Esophagus squamous epithelium (tissue), 5 donors: ENCODE measurements at places on chromosomes 5 and 9. TPM values are rescaled to one million over a fixed set of nuclear protein-coding genes. Genes with fewer than 3 reads are reported as not detected.

GRCh38 chr5:31754358-31754704, 115.4 kb downstream of the PDZD2 start:
- no peak overlapping the region for H3K27ac ChIP-seq
- H3K36me3 ChIP-seq, result no peaks in the 10 kb centered on the region
- H3K27me3 ChIP-seq, result no peaks in the 10 kb centered on the region
- peaks cover 13% of the 10 kb centered on the region for H3K4me1 ChIP-seq
- no peak overlapping the region for H3K4me3 ChIP-seq

DNA sequence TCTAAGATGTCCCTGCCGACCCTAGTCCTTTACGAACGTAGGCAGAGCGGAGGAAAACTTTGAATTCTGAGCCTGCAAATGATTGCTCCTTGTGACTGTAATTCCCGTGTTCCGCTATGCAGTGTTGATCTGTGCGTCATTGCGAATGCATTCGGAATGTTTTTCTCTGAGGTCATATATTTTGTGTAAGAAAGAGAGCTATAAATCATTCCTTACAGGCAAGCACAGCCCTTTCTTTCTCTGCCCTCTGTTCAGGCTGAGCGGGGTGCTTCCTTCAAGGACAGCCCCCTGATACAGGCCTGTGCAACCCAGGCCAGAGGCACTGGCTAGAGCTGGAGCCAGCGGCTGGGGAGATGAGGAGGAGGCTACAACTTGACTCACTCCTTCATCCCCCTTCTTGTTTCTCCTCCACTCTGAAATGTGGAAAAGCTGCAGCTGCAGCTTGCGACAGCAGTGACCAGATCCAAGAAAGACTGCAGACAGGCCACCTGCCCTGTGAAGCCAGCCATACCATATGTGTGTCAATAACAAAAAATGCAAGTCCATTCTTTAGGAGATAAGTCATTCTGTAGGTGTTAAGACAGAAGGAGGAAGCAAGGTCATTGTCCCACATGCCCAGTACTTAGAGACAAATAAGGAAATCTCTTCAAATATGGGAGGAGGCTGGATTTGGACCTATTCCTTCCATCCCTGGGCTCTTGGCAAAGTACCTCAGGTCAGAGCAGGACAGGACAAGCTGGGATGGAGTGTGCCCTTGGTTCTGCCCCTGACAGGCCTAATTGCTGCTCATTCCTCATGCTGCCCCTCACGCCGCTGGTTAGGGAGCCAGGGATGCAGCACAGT, 345.7 kb upstream of the WWC1 start:
- no peak overlapping the region for H3K4me3 ChIP-seq
- H3K36me3 ChIP-seq, result no peaks in the 10 kb centered on the region
- peak overlapping the region; percentile 9 for H3K27ac ChIP-seq
- no peaks in the 10 kb centered on the region for H3K27me3 ChIP-seq
- H3K4me1 ChIP-seq, result peaks cover 18% of the 10 kb centered on the region

- no peak overlapping the region for H3K4me3 ChIP-seq
- H3K36me3 ChIP-seq, result no peaks in the 10 kb centered on the region
- no peak for DNase-seq
- no peaks in the 10 kb centered on the region for H3K4me1 ChIP-seq
- no peaks in the 10 kb centered on the region for H3K27me3 ChIP-seq
Measured at GRCh38 chr5:125710745-125711144, 712.5 kb upstream of the GRAMD2B start.

GRCh38 chr5:33792559-33792958, 99.2 kb downstream of the ADAMTS12 start:
- H3K4me3 ChIP-seq, result no peak overlapping the region
- no peaks in the 10 kb centered on the region for H3K4me1 ChIP-seq
- H3K36me3 ChIP-seq, result no peaks in the 10 kb centered on the region
- DNase-seq, result no peak
- peak overlapping the region; percentile 28 for H3K27ac ChIP-seq
- no peaks in the 10 kb centered on the region for H3K27me3 ChIP-seq

DNA sequence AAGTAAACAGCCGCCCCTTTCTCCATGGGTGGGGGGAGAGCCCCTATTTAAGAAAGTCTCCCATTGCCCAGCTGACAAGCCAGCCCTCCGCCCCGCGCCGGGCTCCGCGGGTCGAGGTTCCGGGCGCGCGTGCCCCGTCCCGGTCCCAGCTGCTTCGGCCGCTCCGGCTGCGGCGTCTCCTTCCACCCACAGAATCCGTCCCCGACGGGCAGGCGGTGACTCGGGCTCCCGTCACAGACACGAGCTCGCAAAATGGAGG, 223 bp downstream of the NR3C1 start:
- no peak for DNase-seq
- peaks cover 45% of the 10 kb centered on the region for H3K4me1 ChIP-seq
- peak overlapping the region; percentile 96 for H3K4me3 ChIP-seq
- peaks cover 7% of the 10 kb centered on the region for H3K36me3 ChIP-seq

The TMC1 gene
- 3.1 TPM for total RNA-seq

GRCh38 chr5:88238732-88239131, 29.9 kb downstream of the TMEM161B start:
- H3K4me3 ChIP-seq, result no peak overlapping the region
- H3K27ac ChIP-seq, result no peak overlapping the region
- H3K27me3 ChIP-seq, result no peaks in the 10 kb centered on the region
- H3K36me3 ChIP-seq, result no peaks in the 10 kb centered on the region

DNA sequence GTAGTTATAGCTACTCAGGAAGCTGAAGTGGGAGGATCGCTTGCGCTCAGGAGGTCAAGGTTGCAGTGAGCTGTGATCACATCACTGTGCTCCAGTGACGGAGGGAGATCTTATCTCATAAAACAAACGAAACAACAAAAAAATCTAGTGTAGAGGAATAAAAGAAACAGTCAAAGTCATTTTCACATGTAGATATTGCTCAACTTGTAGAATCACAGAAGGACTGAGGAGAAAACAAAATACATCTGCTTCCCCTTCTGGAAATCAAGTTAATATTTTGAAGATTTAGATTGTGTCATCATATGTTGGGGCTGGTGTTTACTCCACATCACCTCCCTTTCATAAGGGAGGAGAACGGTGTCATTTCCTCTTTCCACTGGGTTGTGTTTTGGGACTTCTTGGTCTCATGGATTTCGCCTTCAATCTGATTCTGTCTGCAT, 8.2 kb upstream of the SLC46A2 start:
- DNase-seq, result no peak
- no peak overlapping the region for H3K27ac ChIP-seq

DNA sequence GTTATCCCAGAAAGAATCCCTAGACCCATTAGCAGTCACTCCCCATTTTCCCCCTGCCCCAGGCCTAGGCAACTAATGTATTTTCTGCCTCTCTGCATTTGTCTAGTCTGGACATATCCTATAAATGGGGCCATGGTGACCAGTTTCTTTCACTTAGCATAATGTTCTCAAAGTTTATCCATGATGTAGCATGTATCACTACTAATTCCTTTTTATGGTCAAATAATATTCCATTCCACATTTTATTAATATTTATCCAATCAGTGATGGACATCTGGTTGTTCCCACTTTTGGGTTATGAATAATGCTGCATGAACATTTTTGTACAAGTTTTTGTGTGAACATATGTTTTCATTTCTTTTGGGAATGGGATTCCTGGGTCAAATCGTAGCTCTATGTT, 1.5 kb downstream of the FCHO2 start:
- no peaks in the 10 kb centered on the region for H3K27me3 ChIP-seq
- no peak for DNase-seq
- H3K4me1 ChIP-seq, result peaks cover 57% of the 10 kb centered on the region
- H3K27ac ChIP-seq, result peak overlapping the region; percentile 95
- no peaks in the 10 kb centered on the region for H3K36me3 ChIP-seq

DNA sequence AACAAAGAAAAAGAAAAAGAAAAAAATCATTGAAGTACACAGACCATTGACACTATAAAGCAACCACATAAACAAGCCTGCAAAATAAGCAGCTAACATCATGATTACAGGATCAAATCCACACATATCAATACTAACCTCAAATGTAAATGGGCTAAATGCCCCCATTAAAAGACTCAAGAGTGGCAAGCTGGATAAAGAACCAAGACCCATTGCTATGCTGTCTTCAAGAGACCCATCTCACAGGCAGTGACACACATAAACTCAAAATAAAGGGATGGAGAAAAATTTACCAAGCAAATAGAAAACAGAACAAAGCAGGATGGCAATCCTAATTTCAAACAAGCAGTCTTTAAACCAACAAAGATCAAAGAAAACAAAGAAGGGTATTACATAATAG, 15.7 kb upstream of the FBN2 start:
- H3K27ac ChIP-seq, result no peak overlapping the region
- no peaks in the 10 kb centered on the region for H3K27me3 ChIP-seq
- H3K4me3 ChIP-seq, result no peak overlapping the region
- DNase-seq, result no peak
- H3K36me3 ChIP-seq, result no peaks in the 10 kb centered on the region

The SH3TC2 gene
- 2.5 TPM for total RNA-seq

GRCh38 chr9:123368536-123369153, 12.6 kb downstream of the CRB2 start:
- no peaks in the 10 kb centered on the region for H3K36me3 ChIP-seq
- peaks cover 10% of the 10 kb centered on the region for H3K4me1 ChIP-seq
- H3K4me3 ChIP-seq, result no peak overlapping the region
- no peak for DNase-seq
